ENCODE measurements at places on chromosomes 16 and 17.
A peak's percentile ranks its signal among the peaks of the same experiment; 100 is the strongest.

DNA sequence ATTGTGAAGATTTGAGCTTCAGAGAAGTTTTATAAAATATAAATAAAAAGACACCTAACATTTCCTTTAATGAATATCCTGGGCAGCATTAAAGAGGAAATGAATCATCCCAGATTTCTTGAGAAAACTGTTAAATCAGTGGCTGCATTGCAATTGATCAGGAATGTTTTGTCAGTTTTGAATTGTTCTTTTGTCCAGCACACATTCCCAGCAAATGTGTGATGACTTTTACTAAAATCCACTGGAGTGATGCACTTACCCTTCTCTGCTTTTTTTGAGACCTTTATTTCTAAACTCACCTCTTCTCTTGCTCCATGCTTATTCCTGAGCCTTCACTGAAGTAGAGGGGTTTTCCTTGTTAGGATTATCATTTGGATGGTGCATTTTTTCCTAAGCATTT is 1307.2 kb downstream of the CDH8 start:
- DNase-seq = no peak

DNA sequence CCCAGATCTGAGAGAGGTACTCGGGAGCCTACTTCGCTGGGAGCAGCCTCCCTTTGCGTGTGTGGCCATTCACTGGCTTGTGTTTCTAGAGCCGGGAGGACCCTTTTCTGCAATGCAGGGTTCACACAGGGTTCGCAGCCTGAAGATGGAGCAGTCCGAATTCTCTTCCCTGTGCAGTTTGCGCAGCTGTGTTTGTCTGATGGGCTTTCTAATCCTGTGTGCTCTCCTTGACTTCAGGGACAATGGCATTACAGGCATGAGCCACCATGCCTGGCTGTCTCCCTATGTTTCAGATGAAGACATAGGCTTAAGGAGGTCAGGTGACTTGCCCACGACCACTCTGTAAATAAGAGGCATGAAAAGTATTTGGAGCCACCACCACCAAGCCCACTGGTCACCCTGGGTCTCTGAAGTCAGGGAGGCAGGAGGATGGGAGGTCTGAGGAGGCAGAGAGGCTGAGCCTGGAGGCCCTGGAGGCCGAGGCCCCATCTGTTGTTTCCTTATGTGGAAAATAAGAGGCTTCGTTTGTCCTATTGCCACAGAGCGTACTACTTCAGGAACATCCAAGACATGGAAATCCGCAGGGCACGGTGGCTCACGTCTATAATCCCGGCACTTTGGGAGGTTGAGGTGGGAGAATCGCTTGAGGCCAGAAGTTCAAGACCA is 5.0 kb upstream of the STH start:
- DNase-seq = no peak

DNA sequence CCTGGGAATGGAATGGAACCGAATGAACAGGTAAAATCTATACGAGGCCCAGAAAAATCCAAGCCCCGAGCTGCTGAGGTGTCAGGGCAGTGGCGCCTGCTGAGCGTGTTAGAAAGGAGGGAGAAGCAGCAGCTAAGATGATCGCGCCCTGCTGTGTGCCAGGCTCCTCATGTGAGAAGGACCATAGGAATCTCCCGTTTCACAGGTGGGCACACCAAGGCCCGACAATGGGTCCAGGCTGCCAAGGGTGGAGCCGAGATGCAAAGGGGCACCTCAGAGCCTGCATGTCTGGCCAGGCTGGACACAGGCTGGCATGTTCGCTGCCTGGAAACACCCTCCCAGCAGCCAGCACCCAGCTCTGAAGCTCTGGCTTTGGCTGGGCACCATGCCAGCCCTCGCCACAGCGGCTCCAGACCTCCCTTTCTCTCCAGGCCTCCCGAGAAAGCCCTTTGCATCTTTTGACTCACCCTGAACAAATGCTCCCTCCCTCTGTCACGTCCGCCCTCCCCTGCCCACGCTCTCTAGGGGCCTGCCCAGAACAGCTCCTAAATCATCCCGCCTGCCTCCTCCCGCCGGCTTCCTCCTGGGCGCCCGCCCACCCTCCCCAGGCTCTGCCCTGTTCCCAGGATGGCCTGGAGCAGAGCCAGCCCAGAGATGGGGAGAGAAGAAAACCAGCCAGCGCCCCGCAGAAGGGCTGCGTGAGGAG is 217.8 kb upstream of the GSE1 start:
- DNase-seq = peak; percentile 27

DNA sequence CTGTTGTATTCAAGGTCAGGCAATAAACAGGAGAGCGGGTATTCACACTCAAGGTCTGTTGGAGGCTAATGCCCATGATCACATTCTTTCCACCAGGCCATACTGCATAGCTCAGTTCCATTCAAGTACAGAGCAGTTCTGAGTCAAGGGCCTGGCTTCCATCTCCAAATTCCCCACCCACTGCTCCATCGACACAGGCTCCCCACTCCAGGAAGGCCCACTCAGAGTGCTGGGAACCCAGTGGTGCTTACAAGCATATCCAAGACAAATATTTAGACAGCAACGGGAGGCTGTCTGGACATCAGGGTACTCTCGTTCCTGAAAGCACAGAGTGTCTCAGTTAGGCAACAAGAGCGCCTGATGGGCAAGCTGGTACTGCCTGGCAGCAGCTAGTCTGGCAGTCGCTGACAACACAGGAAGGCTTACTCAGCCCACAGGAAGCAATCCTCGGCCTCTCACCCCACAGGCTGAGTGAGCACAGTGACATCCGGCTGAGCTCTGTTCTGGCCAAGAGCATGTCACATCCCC is 40.9 kb downstream of the RFFL start:
- DNase-seq = peak; percentile 93

- DNase-seq = no peak
Observed at GRCh38 chr16:56294014-56294413, 102.7 kb downstream of the GNAO1 start.

GRCh38 chr17:17350491-17351355 is 47.5 kb downstream of the NT5M start:
- no peak for DNase-seq

DNA sequence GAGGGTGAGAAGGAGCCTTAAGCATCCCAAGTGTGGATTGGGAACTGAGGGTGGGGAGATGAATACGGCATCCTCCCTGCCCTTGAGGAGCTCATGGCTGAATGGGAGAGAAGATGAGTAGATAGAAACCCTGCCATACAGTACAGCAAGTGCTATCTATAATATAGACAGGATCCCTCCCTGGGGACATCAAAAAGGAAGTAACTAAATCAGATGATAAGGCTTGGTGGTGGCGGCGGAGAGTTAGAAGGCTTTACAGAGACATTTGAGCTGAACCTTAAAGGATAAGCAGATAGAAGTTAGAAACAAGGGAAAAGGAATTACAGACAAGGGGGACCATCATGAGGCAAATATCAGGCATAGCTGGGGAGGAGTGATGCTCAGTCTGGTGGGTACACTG is 67.5 kb upstream of the TMEM132E start:
- no peak for DNase-seq

DNA sequence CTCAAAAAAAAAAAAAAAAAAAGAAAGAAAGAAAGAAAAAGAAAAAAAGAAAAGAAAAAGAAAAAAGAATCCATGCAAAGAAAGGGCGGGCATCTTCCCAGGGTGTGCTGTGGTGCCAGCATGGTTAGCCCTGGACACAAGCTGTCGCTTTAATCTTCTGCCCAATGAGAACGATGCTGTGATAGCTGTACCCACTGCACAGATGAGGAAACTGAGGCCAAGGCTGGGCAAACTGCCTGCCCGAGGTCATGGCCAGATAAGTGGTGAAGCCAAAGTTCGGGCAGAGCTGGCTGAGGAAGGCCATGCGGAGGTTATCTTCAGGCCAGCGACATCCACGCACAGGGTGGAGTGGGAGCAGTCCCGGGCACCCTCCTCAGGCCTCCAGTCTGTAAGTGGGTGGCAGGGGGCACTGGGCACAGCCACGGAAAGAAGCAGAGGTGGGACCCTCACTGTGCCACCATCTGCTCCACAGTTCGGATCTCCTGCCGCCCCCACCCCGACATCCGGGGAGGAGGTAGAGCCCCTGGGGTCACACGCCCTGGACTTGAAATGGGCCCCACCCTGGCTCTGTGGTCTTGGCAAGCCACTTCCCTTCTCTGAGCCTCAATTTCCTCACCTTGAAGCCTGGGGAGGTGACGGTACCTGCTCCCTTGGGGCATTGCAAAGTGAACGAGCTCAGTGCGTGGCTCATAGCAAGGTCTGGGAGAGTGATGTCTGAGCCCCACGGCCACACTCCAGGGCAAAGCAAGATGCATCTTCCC is 6.5 kb downstream of the FBXL16 start:
- DNase-seq = no peak

GRCh38 chr16:71929048-71929447 is 33.7 kb downstream of the IST1 start:
- DNase-seq = peak; percentile 67

- no peak for DNase-seq
Observed at GRCh38 chr17:36721560-36722120, 120.3 kb downstream of the MRM1 start.

DNA sequence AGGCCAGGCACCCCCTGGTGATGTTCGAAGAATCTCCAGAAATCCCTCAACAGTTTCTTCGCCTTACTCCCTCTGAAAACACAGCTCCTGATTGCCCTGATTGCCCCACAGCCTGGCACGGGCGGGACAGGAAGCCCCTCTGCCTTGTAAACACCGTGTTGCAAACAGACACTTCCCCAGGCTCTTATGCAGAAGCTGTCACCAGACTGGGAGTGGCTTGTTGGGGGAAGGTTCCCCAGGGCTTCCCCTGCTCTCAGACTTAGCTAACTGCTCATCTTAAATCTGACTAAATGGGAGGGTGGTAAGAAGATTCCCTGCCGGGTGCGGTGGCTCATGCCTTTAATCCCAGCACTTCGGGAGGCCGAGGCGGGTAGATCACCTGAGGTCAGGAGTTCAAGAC is 11.2 kb downstream of the PIK3R5 start:
- DNase-seq = no peak

DNA sequence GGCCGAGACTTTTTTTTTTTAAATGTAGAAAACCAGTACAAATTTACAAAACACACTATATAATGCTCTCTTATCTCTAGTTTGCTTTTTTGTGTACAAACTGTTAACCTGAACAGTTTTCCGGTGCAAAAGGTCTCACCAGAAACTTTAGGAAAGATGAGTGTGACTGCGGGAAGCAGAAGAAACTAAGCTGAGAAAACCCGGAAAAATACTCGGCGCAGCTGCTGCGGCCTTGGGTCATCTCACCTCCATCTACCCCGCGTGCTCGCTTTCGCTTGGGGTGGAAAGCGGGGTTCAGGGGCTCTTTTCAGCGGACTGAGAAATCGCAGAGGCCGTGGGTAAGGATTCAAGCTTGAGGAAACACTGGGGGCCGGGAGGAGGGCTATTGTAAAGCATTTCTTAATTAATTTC is 1.8 kb downstream of the SALL1 start:
- no peak for DNase-seq

GRCh38 chr16:50024207-50024606 is 818 bp upstream of the CNEP1R1 start:
- DNase-seq = no peak

GRCh38 chr17:64500487-64500859 is 3.6 kb upstream of the POLG2 start:
- DNase-seq = no peak

Data from dorsolateral prefrontal cortex (tissue), 122 donors.